A549 treated with dexamethasone at 1 μM for 4 hours (cell line): ENCODE measurements at places on chromosomes 2 and 18. TPM values are rescaled to one million over a fixed set of nuclear protein-coding genes. Genes with fewer than 3 reads are reported as not detected.

The STPG4 gene
- 0.07 TPM in 1 of 5 replicates, not detected in the others for total RNA-seq

The RUFY4 gene
- not detected in 5 replicates for total RNA-seq

The SAG gene
- 0.24 TPM in 1 of 5 replicates, not detected in the others for total RNA-seq

The SLC23A3 gene
- total RNA-seq = 0.45 to 0.75 TPM (median 0.55 TPM) in 5 replicates

The GRB14 gene
- total RNA-seq = 4.8 to 6.5 TPM (median 5.1 TPM) in 5 replicates

The C1QL2 gene
- 0.30 to 0.86 TPM (median 0.67 TPM) in 5 replicates for total RNA-seq

The CERKL gene
- 0.18 to 0.35 TPM (median 0.27 TPM) in 5 replicates for total RNA-seq

The CTLA4 gene
- not detected in 5 replicates for total RNA-seq

The COL4A3 gene
- total RNA-seq = 0.46 to 1.3 TPM (median 0.74 TPM) in 5 replicates

The UPP2 gene
- total RNA-seq = not detected in 5 replicates

The HPCAL1 gene
- total RNA-seq = 190 to 299 TPM (median 276 TPM) in 5 replicates

The SCYGR4 gene
- not detected in 5 replicates for total RNA-seq

The CD8B2 gene
- not detected in 5 replicates for total RNA-seq

The LOXL3 gene
- 0.22 to 0.58 TPM (median 0.35 TPM) in 5 replicates for total RNA-seq

The SERPINB11 gene
- 0.08 to 0.22 TPM in 2 of 5 replicates, not detected in the others for total RNA-seq

The HDLBP gene
- total RNA-seq = 276 to 309 TPM (median 295 TPM) in 5 replicates

The IL18R1 gene
- 1.1 to 1.4 TPM (median 1.2 TPM) in 5 replicates for total RNA-seq

The PSMG2 gene
- 62.1 to 70.1 TPM (median 66.5 TPM) in 5 replicates for total RNA-seq

The NCKAP5 gene
- total RNA-seq = 0.61 to 1.1 TPM (median 1.0 TPM) in 5 replicates

The PPP4R3B gene
- total RNA-seq = 24.3 to 38.0 TPM (median 33.4 TPM) in 5 replicates
